ENCODE measurements at places on chromosomes 7 and 10.

DNA sequence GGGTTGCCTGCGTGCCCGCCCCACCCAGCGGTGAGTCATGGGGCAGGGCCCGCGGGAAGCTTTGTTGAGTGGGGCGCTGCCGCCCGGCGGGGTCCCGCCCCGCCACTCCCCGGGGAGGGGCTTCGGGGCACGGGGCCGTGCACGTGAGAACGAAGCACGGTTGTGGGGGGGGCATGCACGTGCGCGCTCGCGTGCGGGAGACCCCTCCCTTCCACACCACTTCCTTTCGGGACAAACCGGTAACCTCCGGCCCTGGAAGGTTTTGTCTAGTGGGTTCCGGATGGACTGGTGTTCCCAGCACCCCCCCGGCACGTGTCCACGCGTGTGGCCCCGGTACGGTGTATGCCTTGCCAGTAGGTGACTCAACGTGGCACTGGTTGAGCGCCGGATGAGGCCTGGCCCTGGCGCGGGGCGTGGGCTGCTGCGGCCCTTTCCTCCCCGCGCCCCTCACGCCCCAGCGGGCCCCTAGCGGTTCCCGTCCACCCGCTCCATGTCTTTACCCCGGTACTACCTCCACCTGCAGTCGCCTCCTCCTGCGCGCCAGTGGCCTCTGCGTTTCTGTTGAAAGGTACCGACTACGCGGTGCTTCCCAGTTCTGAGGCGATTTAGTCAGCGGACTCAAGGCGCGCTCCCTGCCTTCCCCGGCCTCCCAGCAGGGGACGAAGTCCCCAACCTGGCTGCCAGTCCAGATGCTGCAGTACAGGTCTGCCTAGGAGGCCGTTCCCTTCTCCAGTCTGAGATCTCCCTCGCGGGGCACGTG, 3.1 kb downstream of the ADIRF start:
- DNase-seq = peak; percentile 83

- DNase-seq = no peak
Observed at GRCh38 chr7:128391805-128392204, 18.0 kb downstream of the IMPDH1 start.

GRCh38 chr10:88076027-88076880, 212.8 kb downstream of the PTEN start:
- DNase-seq = no peak

DNA sequence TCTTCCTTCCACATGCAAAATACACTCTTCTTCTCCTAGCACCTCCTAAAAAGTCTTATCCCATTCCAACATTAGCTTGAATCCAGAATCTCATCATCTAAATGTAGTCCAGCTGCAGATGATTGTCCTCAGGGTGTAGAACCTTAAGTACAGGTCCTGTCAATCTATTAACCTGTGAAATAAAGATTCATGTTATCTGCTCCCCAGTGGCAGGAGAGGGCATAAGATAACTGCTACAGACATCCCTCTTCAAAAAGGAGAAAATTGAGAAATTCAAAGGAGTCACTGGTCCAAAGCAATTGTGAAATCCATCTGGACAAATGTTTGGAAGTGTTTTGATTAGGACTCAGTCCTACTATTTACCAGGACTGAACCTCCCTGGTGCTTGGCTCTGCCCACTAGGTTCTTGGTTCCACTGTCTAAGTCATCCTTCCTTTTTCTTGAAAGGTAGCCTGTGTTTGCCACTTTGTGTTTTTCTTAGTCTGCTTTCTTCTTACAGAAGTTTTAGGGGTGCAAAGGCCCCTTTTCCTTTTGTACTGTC, 96.2 kb downstream of the ADD3 start:
- DNase-seq = no peak

- no peak for DNase-seq
Observed at GRCh38 chr10:14535457-14536130, 204.9 kb upstream of the FRMD4A start.

DNA sequence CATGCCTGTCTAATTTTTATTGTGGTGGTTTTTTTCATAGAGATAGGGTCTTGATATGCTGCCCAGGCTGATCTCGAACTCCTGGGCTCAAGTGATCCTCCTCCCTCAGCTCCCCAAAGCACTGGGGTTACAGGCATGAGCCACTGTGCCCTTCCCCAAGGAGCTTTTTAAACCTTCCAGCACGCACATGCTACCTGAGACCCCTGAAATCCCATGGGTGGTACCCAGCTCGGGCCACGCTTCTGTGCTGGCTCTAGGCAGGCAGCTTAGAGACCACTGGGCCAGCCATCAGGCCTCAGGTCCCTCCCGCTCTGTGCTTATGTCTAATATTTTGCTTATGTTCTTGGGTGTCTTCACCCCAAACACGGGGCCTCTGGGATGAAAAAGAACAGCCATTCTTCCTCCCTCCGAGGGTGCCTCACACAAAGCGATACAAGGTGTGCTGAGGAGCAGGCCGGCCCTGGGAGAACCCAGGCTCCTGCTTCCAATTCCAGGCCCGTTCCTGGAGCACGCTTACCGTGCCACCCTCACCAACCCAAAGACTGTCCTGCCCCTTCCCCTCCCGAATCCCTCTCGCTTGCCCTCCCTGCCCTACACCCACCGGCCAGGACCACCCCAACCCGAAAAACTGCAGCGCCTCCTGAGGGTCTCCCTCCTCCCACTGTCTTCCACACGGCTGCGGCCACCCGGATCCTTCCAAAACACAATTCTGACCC, 10.9 kb downstream of the SPOCK2 start:
- DNase-seq = no peak

- DNase-seq = no peak
Observed at GRCh38 chr7:5774136-5774535, 7.3 kb downstream of the RNF216 start.

GRCh38 chr10:4686644-4686996, 139.4 kb upstream of the AKR1E2 start:
- peak; percentile 28 for DNase-seq

Data from stimulated activated CD4-positive, alpha-beta T cell treated with anti-CD3 and anti-CD28 coated beads, Interleukin-1b, Interleukin-23, amount 100 ng/mL, for 48 hours (primary cell).